ENCODE measurements at places on chromosomes 7 and 10.

DNA sequence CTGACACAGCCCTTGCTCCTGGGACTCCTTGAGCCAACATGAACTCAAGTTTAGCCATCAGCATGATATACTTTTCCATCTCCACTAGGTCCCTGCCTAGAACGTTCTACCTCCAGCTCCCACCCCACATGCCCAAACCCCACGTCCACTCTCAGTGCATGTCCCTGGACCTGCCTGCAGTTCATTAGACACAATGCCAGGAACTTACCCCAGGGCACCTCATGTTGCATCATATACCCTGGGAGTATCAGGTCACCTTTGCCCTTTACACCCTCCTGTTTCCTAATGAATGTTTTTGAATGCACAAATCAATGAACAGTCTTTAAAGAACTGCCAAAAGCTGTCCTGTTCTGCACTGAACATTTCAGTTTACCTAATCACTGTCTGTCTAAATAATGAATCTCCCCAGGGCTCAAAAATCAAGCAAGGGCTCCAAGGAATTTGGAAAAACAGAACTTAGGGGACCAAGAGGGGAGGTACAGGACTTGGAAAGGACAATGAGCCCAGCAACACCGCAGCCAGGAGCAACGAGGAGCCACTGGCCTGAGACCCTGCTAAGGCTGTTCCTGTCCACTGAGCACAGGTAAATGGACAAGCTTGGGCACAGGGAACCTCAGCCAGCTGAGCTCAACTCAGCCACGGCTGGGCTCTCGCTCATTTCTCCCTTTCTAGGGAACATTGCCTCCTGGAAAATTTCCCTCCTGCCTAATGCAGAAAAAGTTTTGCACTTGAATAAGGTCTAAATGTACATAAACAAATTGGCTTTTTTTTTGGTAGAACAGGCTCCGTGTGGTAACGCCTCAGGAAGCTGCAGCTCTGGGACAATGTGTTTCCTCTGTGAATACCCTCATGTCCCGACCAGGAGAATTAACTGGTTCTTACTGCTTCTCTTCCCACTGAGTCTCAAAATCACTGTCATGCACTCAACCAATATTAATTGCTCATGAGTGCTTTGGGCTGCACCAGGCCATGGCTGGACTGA, 7.4 kb downstream of the MAT1A start:
- DNase-seq, result no peak

DNA sequence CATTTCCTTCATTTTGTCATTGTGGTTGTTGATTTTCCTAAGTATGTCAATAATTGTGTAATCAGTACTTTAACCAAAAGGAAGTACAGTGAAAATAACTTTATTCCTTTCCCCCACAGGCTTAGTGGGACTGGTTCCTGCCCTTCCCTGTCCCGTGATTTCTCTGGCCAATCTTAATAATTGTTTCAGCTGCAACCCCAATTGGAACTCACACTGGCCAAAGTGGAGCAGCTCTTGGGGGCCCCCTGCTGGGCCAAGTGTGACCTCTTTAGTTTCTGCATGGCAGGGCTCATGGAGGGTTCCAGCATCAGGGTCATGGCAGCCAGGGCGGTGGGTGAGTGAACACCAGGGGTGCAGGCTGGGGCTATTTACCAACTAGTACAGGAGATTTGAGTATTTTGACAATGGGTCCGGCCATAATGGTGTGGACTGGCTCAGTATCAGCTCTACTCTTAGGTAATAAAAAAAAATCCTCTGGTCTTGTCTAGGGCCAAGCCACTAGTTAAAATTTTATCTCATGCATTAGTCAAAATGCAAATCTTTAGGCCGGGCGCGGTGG, 31.7 kb downstream of the CYCS start:
- DNase-seq, result peak; percentile 30

GRCh38 chr7:146658604-146659003, 542.0 kb downstream of the CNTNAP2 start:
- DNase-seq, result no peak

DNA sequence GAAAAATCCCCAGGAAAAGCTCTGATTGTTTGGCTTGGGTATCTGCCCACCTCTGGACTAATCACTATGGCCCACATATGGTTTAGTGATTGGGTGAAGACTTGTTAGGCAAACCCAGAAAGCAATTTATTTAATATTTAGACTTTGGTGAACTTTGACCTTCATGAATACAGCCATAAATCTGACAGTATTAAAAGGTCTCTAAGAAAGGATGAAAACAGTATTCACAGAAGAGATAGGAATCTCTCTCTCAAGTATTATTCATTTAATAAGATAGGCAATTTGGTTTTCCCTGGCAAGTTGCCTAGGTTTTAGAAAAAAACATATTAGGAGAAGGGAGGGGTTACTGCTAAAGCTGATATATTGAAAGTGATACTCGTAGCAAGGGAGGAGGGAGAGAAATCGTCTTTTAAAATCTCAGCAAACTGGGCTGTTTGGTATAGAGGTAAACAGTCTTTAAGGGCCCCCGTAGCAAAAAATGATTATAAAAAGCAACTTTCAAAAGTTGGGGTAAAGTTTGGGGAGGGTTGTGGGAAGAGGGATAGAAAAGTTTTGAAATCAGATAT, 57.1 kb downstream of the LSMEM1 start:
- DNase-seq, result no peak

GRCh38 chr7:124857672-124858235, 71.9 kb downstream of the POT1 start:
- no peak for DNase-seq

DNA sequence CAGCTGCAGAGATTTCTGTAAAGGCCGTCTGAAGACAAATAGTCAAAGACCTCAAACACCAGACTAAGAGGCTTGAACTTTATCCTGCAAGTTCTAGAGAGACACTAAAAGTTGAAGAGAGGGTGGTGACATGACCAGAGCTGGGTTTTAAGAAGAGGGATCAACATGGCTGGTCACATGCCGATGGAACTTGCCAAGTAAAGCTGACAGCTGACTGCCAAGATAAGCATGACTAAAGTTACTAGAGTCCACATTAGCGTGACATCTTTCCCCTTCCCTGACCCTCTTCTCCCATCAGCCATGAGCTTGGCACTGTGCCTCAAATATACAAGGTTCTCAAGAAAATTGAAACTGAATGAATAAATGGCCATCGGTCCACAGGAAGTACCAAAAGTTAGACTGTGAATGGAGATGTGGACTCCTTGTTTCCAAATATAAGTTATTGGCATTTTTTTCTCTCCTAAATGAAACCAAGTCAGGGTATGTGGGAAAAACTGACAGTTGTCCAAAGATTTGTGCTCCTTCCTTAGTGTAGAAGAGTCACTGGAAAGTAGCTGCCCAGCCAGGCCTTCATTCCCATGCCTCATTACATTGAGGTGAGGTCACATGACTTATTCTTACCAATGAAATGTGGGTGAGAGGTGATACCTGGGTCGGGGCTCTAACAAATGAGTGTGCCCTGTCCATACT, 24.5 kb downstream of the XPNPEP1 start:
- no peak for DNase-seq

DNA sequence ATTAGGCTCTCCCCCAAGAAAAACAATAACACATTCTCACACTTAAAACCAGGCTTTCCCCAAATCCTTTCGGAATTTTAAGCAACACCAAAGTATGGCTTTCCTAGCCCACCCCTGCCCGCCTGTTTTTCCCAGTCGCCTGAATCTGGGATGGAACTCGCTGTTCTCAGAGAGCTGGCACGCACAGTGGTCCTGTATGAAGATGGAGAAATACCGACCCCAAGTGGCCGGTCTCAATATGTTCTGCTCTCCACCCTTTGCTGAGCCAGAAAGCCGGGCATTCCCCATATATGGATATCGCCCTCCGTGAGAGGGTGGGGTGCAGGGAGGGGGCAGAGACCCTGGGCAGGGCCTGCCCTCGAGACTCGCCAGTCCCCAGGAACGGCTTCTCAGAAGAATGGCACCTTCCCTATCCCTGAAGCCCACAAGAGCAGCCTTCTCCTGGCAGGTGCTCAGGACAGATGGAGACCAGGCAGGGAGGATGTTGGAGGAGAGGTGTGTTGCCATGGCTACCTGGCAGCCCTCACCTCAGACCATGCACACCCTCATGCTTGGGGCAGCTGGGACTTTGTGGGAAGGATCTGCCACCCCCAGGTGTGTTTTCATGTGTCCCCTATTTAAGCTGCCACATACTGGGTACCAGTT, 3.4 kb downstream of the TACR2 start:
- peak; percentile 49 for DNase-seq

DNA sequence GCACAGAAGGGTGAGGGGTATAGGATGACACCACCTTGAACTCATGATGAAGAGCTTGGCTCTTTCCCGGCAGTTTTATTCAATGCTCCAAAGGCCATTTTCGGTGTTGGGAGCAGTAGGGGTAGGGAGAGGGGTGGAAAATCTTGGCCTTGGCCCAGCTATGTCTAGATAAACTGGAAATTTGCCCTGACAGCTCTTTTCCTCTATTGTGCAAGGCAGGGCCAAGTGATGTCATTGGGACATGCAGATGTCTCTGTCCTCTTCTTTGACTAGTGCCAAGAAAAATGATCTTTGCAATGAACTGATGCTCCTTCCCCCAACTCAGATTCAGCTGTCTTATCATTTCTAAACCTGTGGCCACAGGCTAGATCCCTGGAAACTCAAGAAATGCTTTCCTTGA, 27.7 kb upstream of the PRKCQ start:
- no peak for DNase-seq

DNA sequence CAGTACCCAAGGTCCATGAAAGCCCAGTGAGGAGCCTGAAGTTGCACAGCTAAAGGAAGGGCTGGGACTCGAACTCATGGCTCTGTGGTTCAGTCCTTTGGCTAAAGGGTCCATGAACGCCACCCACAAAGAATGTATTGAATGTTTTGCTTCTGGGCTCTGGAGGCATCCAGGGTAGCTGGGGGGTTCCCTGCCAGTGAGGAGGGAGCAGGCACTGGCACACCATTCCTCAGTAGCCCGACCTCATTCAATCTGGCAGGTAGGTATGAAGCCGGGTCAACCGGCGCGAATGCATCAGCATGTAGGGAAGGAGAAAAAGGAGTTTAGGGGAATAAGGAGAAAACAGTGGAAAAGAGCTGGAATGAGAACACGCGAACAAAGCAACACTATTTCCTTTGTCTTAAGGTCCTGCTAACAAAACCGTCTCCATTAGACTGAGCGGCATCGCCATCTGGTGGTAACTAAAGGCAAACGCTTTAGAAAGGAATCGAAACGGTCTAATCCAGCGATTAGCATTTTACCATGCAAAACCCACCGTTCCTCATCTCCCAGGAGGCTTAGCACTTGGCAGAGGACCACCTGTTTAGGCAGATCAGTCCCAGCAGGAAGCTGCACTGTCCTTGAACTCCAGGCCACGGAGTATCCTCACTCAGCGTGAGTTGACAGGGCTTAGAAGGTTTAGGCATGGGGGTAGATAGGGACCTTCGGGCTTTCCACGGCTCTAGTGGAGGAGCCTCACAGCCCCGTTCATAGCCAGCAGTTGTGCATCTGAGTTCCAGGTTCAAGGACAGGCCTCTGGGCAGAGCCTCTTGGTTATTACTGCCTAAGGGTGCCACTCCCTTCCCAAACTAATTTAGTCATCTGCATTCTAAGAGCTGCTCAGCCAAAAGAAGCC, 122.8 kb downstream of the UBE2H start:
- DNase-seq, result no peak

DNA sequence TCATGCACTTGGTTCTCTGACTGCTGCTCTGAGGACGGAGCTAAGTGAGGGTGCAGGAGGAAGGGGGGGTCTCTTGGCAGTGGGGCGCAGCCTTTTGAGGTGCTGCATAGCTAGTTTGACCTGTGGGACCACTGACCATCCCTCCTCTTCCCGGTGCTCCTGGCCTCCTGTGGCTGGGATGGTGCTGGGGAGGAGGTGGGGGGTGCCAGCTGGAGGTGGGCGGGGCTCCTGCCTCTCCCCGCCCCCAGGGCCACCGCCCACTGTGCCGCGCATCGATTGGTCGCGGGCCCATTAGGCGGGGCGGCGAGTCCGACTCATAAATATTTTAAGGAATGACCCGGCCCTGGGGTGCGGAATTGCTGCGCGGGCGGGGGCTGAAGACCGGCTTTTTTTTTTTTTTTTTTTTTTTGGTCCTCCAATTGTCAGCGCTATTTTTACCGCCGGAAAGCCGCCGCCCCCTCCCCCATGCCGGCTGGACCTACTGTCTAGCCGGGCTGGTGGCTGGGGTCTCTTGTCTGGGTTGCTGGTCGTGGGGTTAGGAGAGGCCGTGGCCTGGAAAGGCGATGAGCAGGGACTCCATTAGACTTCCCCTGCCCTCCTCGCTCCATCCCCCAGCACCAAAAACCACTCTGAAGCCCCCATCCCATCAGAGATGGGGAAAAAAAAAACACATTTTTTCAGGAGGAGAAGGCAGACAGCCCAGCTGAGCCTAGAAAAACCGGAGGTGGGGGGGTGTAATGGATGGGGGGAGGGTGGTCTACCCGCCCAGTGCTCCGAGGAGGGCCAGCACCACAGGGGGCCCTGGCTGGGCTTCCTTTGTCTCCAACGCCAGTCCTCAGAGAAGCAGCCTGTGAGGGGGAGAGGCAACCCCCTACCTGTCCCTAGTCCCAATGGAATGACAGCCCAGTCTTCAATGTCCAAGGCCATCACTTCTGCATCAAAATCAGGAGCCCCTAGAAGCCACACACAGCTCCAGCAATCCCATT, 6.4 kb downstream of the SH2B2 start:
- no peak for DNase-seq

GRCh38 chr10:79188154-79188965, 119.6 kb downstream of the ZMIZ1 start:
- no peak for DNase-seq

- no peak for DNase-seq
Measured at GRCh38 chr7:96624954-96625353, 84.7 kb downstream of the SEM1 start.

GRCh38 chr7:98870121-98870651, 372 bp upstream of the TMEM130 start:
- no peak for DNase-seq

DNA sequence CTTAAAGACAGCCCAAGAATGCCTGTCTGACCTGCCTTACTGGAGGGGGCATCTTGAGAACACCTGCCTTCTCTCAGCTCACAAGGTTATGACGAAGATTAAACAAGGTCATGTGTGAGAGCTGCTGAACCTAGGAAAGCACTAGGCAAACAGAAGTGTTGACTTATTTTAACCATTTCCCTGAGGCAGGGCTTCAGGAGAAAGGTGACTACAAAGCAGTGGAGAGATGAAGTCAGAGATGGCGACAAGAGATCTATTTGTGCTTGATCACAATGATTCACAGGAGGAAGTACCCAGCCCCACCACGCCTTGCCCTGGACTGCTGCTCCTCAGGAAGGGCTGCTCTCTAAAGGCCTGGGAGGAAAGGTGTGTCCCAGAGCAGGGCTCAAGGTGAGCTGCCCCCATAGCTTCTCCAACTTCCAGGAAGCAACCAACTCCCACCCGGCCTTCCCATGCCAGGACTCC, 27.8 kb downstream of the STN1 start:
- DNase-seq, result no peak

- DNase-seq, result no peak
Measured at GRCh38 chr7:53218730-53219504, 183.5 kb downstream of the POM121L12 start.

All from AG09319 (cell line).